Non-pigmented ciliary epithelial cell (primary cell): ENCODE measurements at places on chromosomes 11 and 22.

DNA sequence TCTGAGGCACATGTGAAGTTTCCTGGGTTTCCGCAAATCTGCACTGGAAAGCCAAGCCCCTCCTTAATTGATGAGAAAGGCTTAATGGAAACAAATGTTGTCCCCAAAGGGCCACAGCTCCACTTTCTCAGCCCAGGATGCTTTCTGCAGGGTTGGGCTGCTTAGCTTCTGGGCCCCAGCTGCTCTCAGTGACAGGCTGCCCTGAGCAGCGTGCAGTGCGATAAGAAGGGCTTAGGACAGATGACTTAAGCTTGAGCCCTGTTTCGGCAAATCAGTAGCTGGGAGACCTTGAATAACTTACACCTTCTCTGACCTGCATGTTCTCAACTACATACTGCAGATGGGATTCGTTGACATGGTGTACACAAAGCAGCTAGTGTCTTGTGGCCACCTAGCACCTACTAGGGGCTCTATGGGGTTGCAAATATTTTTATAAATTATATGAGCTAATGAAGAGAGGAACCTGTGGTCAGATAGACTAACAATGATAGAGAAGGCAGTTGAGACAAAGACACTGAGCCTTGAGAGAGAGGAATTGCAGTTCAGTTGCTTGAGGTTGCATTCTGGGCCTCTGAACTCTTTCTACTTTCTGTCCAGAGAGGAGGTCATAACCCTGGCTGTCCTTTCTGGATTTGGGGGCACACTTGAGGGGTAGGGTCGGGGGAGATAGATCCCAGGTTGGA, 11.5 kb downstream of the STX3 start:
- no peak for DNase-seq

DNA sequence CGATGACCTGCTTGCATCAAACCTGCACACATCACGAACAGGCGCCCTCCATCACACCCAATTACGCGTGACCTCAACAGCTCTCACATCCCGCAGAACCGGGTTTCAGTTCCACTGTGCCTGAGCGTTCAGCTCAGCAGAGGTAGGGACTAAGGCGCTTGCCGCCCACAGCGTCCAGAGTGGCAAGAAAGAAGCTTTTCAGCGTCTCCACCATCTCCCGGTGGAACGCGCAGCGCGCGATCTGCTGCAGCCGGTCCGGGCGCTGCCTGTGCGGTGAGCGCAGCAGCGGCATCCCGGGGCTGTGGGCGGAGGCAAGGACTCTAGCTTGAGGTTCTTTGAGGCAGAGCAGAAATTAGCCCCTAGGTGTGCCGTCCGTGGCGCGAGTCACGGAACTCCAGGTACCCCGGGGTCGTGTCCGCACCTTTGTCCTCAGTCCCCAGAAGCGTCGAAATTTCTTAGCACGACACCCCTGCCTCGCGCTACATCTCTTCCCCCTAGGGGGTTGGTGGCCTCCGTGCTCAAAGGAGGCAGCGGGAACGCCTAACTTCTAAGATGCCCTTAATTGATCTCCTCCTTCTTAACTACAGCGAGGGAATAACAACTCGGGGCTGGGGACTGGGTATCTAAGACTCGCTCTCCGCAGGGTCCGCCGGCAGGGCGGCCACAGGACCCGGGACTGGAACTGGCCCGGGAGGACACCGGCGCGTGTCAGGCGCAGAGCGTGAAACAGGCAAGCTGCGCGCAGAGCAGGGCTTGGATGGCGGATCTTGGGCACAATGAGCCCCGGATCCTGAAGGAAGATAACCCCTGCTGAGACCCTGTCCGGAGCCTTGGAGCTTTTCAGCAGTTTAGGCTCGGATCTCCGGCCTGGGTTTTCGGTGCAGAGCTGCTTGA, 1.7 kb upstream of the CALCA start:
- no peak for DNase-seq

- DNase-seq: no peak
Measured at GRCh38 chr11:57763568-57763967, 2.0 kb downstream of the CTNND1 start.

DNA sequence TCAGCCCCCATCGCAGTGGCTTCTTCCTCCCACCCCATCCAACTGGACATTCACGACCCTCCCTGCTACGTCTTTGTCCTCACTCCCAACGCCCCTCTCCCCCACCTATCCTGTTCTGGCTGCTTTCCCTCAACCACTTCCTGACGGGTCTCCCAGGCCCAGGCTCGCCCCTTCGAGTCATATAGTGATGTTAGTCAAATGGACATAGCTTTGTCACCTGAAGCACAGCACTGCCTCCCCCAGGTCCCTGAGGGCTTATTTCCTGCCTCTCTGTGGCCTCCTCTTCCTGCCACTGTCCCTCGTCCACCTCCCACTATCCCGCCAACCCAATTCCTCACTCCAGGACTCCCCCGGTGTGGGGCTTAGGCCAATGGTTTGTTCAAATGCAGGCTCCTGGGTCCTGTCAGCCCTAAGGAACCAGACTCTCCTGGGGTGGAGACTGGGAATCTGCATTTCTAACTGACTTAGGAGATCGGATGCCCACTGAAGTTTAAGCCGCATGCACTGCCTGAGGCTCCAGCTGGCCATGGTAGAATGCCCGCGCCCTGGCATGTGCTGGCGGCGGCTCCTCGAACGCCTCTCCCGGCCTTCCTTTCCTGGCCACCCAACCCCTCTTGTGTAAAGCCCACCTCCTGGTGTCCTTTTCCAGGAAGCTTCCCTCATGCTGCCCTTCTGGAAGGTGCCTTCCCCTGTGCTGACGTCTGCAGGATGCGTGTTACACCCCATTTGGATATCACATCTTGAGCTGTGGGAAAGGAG, 18.3 kb downstream of the SUN2 start:
- no peak for DNase-seq

DNA sequence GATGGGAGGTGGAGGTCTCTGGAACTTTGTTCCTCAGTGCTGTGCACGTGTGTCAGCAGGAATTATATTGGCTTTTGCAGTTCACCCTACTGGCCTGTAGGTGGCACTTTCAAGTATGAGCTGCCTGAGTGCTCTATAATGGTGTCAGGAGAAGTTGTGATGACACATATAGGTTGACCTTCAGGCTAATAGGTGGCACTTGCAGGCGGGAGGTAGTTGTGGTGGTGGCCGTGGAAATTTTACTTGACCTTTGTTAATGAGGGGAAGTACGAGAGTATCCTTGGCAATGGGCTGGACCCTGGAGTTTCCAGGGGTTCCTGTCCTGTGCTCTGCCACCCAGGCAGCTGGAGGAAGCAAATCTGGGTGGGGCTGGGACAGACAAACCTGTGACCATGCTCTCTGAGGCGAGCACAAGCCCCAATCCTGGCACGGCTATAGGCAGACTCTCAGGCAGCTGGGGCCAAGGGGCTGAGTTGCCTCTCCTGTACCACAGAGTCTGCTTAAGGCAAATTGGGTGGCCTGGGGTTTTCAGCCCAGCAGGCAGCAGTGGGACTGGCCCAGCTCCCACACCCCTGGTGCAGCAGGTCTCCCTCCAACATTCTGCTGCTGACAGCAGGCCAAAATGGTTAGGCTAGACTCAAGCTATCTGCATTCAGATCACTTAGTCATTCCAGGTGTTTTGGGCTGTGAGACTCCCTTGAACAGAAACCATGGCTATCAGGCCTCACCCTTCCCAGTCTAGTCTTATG, 147.5 kb upstream of the CTSC start:
- no peak for DNase-seq

DNA sequence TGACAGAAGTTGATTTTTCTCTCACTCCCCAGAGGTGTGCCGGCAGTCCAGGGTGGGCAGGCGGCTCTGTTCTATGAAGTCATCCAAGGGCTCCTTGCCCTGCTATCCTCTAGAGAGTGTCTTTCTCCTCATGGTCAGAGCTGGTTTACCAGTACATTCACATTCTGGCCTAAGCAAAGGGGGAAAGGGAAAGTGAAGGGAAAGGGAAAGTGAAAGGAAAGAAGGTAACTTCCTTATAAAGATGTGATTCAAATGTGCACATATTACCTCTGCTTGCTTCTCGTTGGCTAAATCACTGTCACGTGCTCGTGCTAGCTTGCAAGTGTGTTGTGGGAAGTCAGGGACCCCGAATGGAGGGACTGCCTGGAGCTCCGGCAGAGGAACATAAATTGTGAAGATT, 2.9 kb upstream of the HTATIP2 start:
- no peak for DNase-seq

GRCh38 chr22:36222887-36223450, 16.4 kb downstream of the APOL2 start:
- DNase-seq: no peak

GRCh38 chr11:112966561-112966960, 5.3 kb downstream of the NCAM1 start:
- DNase-seq: no peak

GRCh38 chr11:65293909-65294381, 20.7 kb upstream of the CDC42EP2 start:
- no peak for DNase-seq

- DNase-seq: no peak
Measured at GRCh38 chr11:131279654-131280384, 90.6 kb upstream of the NTM start.

DNA sequence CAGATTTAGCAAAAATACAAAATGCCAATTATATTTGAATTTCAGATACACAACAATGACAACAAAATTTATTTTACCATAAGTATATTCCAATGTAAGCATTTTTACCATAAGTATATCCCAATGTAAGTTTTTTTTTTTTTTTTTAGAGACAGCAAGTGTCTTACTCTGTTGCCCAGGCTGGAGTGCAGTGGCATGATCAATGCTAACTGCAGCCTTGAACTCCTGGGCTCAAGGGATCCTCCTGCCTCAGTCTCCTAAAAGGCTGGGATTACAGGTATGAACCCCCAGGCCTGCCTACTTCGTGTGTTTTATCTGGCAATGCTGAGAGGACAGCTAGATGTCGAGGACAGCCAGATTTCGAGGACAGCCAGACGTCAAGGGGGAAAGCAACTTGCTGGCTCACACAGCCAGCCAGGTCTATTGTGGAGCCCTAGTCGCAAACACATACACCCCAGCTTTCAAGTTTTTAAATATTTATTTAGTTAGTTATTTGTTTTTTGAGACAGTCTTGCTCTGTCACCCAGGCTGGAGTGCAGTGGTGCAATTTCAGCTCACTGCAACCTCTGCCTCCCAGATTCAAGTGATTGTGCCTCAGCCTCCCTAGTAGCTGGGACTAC, 1.1 kb upstream of the SERPING1 start:
- DNase-seq: no peak

- no peak for DNase-seq
Measured at GRCh38 chr11:124978316-124978715, 24.3 kb downstream of the CCDC15 start.

GRCh38 chr11:6541356-6541755, 44.3 kb downstream of the DNHD1 start:
- no peak for DNase-seq

DNA sequence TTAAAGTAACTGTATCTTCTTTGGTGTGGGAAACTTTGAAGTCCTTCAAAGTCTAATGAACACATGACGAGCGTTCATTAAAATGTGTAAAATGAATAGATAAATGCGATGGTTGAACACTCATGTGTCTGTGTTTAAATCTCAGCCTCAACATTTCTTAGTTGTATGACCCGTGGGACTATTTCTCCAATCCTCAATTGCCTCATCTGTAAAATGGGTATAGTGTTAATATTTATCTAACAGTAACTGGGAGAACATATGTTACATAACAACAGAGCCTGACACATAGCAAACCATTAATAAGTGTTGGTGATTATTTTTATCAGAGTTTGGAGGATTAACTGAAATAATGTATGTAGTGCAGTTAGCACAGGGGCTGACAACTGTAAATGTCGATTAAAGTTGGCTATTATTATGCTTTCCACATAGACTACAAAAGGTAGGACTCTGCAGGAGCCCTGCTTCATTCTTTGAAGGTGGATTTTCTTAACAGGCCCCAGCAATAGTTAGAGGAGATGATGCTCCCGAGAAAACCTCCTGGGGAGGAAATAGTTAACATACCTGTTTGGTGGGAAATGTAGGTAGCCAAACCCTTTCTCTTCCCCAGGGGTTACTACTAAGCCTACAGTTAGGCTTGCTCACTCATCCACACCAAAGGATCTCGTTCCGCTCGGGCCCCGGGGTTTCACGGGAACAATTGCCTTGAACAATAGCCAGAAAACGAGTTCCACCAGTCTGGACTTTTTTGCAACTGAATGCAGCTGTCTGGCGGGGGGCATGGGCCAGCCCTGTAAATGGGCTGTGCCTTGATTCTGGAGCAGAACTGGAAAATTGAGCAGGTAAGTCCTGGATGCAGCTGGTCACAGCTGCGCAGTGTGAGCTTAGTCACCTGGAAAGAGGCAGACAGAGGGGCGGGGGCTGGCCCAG, 133.4 kb downstream of the DBX1 start:
- no peak for DNase-seq

GRCh38 chr11:95150956-95151684, 61.5 kb downstream of the ENDOD1 start:
- peak; percentile 60 for DNase-seq

DNA sequence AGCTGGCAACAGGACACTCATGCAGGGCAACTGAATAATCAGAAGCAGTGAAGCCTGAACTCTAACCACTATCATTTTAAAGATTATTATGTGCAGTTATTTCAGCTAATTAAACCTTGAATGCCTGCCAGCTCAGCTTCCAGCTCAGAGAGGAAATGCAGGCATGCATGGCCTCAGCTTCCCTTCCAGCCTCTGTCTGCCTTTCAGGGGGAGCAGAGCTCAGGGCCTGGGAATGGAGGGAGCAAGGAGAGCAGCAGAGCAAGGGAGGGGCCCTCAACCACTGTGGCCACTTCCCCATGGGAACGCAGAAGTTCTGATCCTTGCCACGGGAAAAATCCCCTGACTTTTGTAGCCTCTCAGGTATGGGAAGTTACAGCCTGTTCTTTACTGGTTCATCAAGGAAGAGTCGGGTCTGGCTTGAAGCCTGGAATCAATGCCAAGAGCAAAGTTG, 32.5 kb upstream of the APLNR start:
- DNase-seq: no peak

DNA sequence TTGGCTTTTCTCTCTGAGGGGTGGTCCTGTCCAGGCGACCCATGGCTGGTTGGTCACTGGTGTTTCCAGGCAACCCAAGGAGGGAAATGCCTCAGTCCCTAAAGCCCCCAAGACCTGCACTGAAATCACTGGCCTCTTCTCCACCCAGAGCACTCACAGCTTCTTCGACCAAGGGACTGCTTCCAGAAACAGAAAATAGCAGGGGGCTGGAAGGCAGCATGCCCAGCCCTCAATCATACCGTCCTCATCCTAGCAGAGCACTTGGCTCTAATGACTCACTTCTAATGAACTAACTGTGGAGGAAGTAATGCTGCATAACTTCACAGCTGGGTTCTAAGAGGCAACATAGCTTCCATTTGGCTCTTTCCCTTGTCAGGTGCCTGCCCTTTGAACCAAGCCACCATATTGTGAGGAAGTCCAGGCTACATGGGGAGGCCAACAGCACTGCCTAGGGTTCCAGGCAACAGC, 27.6 kb downstream of the DKK3 start:
- DNase-seq: no peak

GRCh38 chr11:65373839-65374580, 8.4 kb downstream of the SLC25A45 start:
- no peak for DNase-seq

DNA sequence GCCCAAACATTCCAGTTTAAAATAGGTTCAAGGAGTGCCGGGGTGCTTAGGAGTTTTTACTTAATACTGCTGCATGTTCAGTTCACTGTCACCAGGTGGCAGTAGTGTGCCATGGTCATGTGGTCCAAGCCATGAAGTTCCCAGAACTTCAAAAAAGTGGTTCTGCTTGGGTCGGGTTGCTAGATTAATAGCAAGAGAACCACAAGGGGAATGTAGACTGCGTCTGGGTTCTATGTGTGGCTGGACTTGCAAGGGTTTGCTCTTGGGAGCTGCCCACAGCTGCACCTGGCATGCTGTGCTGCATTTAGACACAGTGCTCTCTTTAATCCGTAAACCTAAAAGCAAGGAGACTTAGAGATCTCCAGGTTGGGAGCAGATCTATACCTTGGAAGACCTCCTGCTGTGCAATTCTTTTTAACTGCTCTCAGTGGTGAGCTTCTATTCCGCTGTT, 6.5 kb upstream of the SPON1 start:
- no peak for DNase-seq
